ENCODE measurements at places on chromosomes 5 and 9.

DNA sequence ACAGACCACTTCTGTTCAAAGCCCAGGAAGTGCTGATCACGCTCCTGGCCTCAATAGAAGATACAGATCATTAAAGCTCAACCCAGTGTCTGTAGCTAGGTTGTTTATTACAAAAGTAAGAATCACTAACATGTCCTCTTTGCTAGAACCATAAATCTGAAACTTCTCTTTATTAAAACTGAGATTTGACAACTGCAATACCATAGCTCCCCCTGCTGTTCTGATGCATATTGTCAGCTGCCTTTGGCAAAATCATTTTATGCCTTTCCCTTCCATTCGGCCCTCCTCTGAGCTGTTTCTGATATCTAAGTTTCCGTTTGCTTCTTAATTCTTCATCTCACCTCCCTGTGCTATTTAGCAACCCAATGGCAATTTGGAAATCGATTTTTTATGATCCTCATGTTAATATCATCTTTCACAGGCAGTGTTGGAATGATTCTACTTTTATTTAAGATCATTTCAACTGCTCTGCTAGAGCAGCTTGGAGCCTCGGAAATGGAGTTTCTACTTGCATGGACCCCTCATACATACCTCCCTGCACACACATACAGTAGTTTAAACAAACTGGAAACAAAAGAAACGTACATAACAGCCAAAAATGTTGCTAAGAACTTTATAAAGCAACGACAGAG is 998.8 kb downstream of the MAT2B start:
- peak; percentile 30 for DNase-seq

DNA sequence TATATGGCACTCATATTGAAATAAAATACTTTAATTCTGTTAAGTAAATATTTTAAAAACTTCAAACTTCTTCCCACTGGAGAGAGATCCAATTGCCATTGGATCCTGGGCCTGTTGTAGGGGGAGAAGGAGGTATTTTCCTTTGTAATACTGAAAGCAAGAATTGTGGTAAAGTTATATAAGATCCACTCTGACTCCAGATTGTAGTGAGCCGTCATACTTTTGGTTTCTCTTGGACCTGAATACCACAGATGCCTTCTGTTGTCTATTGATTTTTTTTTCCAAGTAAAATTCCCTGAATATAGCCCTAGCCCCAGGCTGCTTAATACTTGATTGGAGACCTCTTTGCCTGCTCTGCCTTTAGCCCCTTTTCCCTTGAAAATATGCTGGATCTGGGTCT is 86.9 kb downstream of the ATG10 start:
- no peak for DNase-seq

DNA sequence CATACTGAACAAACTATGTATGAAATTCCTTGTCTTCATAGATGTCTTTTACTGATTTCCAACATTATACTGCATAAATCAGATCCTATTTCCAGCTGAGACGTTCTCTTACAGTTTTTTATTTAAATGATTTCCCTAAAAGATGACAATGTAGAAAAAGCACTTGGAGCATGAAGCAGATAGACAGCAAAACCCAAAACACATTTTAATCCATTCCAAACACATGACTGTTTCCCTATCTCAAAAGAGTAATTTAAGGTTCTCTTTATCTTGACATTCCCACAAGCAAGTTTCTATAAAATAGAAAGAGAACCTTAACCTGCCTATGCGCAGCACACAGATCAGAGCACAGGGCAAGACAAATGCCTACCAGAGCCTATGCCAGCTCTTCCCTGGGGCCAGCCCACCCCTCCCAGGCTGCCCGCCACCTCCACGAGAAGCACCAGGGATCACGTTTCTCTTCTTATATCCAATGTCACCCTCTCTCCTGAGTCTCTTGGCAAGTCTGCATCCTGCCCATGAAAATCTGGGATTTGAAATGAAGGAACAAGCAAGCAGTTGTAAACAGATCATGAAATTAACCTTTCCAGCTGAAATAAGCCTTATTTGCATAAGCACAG is 52.4 kb downstream of the RETREG1 start:
- DNase-seq: no peak

DNA sequence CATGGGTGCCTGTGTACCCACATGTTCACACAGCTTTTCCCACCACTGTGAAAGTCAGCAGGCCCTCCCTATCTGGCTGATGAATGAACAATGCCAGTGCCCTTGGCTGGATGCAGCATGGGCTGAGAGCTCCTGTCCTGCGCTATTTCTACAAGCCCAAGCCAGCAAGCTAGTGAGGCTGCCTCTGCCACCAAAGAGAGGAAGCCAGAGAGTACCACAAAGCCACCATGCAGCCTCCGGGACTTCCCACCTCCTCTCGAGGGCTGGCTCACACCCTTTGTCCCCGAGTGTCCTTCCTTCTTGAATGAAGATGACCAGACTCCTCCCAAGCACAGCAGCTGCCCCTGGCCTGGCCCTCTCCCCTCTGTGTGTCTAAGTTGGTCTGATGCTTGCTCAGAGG is 76.5 kb downstream of the SH3PXD2B start:
- no peak for DNase-seq

DNA sequence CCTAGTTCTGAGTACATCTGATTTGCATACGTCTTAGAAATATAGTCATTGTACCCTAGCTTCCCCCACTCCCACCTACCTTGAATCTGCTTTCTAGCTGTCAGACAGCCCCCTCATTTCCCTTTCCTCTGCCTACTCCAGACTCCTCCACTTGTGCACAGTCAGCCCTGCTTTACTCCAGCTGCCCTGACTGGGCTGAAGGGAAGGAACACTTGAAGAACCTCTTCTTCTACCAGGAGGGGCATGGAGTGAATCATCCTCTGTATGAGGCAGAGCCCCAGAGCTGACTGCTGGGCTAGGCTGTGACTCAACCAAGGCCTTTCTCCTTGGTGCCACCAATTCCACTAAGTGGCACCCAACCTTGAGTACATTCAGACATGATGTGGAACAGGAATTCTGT is 18.1 kb upstream of the ZFR start:
- no peak for DNase-seq

DNA sequence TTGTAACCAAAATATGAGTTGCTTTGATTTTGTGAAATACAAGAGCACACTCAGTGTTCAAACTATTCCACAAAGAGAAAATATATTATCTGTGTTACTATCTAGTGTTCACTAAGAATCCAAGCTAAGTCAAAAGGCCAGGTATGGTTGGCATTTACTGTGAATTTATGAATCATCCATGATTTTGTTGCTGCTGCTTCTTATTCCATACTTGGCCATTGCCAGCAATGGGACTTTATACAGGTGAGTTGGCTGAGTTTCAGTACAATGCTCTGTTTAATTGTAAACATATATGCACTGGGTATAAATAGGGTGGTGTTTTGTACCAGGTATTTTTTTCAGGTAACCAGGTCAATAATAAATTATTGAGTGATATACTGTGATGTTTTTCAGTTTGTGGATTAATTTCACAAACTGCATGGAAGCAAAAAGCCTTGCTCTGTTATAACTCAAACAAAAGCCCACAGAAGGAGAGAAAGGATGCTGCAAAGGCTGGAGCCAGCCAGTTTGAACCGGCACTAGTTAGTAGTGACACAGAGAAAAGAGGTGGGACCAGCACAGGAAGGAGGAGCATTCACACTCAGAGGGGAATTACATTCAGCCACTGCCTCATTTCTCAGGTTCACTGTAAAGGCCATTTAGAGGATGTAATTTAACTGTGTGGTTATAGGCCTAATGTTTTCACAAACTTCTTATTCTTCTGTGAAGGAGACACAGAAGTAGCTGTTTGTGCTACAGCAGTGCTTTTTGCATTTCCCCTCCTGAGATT is 381.8 kb downstream of the ADGRV1 start:
- peak; percentile 23 for DNase-seq

- DNase-seq: no peak
Observed at GRCh38 chr5:88860501-88860900, 22.5 kb downstream of the MEF2C start.

DNA sequence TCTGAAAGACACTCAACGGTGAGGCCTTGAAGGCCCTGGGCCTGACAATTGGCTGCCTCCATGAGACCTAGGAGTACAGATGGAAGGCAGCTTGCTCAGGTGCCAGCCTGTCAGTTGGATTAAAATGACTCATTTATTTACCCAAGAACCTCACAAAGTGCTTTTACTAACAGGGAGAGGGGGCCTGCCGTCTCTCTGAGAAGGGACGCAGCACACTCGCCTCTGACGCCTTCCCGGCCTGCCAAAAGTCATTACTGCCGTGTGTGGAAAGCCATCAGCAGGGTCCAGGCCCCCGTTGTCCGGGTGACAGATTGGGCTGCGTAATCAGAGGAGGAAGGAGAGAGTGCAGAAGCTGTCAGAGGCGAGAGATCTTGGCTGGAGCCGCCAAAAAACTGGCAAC is 32.4 kb downstream of the DDX31 start:
- no peak for DNase-seq

DNA sequence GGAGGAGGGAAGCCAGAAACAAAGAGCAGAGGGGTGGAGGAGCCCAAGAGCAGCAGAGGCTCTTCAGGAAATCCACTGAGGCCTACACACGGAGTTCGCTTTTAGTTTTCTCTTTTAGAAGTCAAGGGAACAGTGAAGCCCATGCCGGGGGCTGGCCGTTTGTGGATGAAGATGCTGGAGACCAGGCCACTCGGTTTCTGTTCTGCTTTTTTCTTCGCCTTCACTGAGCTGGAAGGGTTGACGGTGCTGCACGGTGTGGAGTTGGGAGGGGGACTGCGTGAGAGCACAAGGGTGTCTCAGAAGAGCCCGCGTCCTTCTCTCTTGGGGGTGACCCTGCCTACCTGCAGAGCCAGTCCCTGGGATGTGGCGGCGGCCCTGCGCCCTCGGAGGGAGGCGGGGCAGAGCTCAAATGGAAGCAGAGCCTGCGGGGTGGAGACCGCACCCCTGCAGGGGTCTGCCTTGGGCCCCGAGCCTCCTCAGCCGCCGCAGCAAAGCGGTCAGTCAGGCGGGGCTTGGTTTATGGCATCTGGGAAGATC is 68.5 kb upstream of the CACNA1B start:
- DNase-seq: no peak

GRCh38 chr5:52007230-52007858 is 624.1 kb downstream of the ISL1 start:
- DNase-seq: peak; percentile 23

- DNase-seq: no peak
Observed at GRCh38 chr5:139806726-139807646, 11.4 kb downstream of the PSD2 start.

DNA sequence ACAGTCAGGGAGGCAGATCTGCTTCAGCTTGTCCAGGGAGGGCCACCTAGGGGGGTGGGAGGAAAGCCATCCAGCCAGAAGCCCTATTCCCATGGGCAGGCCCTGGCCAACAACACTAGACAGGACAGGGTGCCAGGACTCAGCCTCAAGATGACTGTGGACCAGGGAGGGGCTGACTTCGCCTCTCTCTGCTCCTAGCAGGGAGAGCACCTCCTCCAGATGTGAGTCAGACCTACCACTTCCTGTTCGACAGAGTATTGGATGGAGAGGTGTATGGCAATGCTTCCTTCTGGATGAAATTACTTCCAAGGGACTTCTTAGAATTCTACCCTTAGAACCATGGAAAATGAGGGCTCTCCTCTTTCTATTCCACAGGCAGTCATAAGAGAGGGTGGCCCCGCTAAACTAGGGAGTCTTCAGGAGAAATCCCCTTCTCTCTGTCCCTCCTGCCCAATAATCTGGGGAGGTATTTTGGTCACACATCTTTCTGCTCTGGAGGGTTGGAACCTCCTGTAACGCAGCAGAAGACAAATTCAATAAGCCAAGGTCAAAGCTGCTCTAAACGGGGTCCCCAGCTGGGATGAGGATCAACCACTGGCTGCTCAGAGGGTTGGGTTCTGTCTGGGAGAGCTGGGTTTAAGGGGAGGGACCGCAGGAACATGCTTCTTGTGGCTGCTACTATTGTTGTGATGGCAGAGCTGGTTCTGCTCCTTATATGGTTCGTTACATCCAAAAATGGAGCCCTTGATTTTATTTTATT is 23.2 kb upstream of the RCL1 start:
- no peak for DNase-seq

- no peak for DNase-seq
Observed at GRCh38 chr9:8053501-8053900, 253.9 kb upstream of the DMAC1 start.
